ENCODE measurements at places on chromosomes 12 and 14. TPM values are rescaled to one million over a fixed set of nuclear protein-coding genes. Genes with fewer than 3 reads are reported as not detected.
A peak's percentile ranks its signal among the peaks of the same experiment; 100 is the strongest.

GALNT6 gene
- 190 TPM for total RNA-seq

BBOF1 gene
- 0.91 TPM for total RNA-seq

DAO gene
- not detected for total RNA-seq

FSCB gene
- total RNA-seq, result not detected

TMCC3 gene
- 4.3 TPM for total RNA-seq

KERA gene
- not detected for total RNA-seq

TOMM20L gene
- 1.2 TPM for total RNA-seq

HOXC9 gene
- 2.9 TPM for total RNA-seq

ASIC1 gene
- total RNA-seq, result 17.8 TPM

SLCO1B1 gene
- 0.18 TPM for total RNA-seq

CMKLR1 gene
- total RNA-seq, result not detected

DNA sequence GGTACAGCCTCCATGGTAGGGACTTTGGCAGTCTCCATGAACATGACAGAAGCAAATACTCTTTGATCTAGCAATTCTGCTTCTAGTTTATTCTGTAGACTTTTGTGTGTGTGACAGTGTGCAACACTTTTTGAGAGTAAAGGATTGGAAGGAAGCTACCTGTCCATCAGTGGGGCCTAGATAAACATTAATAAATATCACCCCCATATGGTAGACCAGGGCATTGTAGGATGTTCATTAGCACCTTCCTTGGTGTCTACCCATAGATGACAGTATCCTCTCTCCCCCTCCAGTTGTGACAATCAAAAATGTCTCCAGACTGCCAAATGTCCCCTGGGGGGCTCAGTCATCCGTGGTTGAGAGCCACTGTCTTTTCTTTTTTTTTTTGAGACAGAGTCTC lies 10.8 kb downstream of the SNRNP35 start:
- DNase-seq, result no peak
- H3K27me3 ChIP-seq, result no peaks in the 10 kb centered on the region
- H3K4me1 ChIP-seq, result peaks cover 18% of the 10 kb centered on the region
- H3K27ac ChIP-seq, result no peak overlapping the region
- peaks cover 2% of the 10 kb centered on the region for H3K36me3 ChIP-seq

GRCh38 chr14:104421401-104421821 lies 158.2 kb upstream of the C14orf180 start:
- H3K27ac ChIP-seq, result no peak overlapping the region
- no peak for DNase-seq
- no peaks in the 10 kb centered on the region for H3K36me3 ChIP-seq

- no peak for DNase-seq
- no peak overlapping the region for H3K4me3 ChIP-seq
- H3K27ac ChIP-seq, result no peak overlapping the region
- H3K27me3 ChIP-seq, result no peaks in the 10 kb centered on the region
- no peaks in the 10 kb centered on the region for H3K4me1 ChIP-seq
- H3K36me3 ChIP-seq, result no peaks in the 10 kb centered on the region
These were observed 249.5 kb upstream of the DCN start for GRCh38 chr12:91432089-91432488.

- H3K4me1 ChIP-seq, result no peaks in the 10 kb centered on the region
- DNase-seq, result no peak
- H3K27ac ChIP-seq, result no peak overlapping the region
- H3K36me3 ChIP-seq, result no peaks in the 10 kb centered on the region
- H3K27me3 ChIP-seq, result no peaks in the 10 kb centered on the region
- H3K4me3 ChIP-seq, result no peak overlapping the region
These were observed 33.6 kb upstream of the TMEM132D start for GRCh38 chr12:129937426-129937825.

- H3K36me3 ChIP-seq, result no peaks in the 10 kb centered on the region
- no peak for DNase-seq
- H3K27ac ChIP-seq, result peak overlapping the region; percentile 33
- H3K4me1 ChIP-seq, result peaks cover 29% of the 10 kb centered on the region
- no peak overlapping the region for H3K4me3 ChIP-seq
These were observed 42.1 kb downstream of the IGF1 start for GRCh38 chr12:102438047-102438826.

GRCh38 chr14:29858299-29858698 lies 69.3 kb downstream of the PRKD1 start:
- H3K36me3 ChIP-seq, result no peaks in the 10 kb centered on the region
- no peak overlapping the region for H3K27ac ChIP-seq

DNA sequence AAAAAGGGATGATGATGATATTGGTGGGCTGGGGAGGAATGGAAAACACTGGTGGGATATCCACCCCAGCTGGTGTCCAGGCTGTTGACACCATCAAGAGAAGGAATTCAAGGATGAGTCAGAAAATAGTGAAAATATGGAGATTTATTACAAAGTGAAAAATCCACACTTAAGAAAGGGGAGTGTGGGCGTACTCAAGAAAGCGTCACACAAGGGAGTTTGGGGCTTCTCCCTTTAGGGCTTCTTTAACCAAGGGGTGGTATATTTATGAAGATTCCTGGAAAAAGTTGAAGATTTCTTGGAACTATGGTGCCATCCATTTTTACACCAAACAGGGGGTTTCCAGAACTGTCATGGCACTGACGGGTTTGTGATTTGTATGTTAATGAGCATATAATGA lies 63.1 kb upstream of the ARID2 start:
- no peak overlapping the region for H3K4me3 ChIP-seq
- peaks cover 14% of the 10 kb centered on the region for H3K4me1 ChIP-seq
- H3K27me3 ChIP-seq, result no peaks in the 10 kb centered on the region
- DNase-seq, result no peak
- no peak overlapping the region for H3K27ac ChIP-seq
- H3K36me3 ChIP-seq, result no peaks in the 10 kb centered on the region

DNA sequence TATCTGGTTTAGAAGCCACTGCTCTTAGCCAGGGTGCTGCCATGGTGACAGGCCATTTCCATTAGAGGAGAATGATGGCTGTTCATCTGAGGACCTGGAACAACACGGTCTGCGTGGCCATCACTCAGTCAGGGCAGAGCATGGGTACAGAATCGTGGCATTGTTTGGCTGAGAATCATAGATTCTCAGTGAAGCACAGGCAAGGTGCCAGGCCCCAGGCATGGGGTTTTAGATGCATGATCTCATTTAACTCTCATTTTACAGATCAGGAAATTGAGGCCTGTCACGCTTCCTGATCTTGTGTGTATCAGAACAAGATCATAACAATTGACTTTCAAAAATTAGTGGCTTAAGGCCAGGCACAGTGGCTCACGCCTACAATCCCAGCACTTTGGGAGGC lies 26.8 kb upstream of the IRF2BPL start:
- H3K4me3 ChIP-seq, result no peak overlapping the region
- H3K36me3 ChIP-seq, result no peaks in the 10 kb centered on the region
- H3K27ac ChIP-seq, result no peak overlapping the region
- H3K27me3 ChIP-seq, result no peaks in the 10 kb centered on the region
- H3K4me1 ChIP-seq, result peaks cover 6% of the 10 kb centered on the region

DNA sequence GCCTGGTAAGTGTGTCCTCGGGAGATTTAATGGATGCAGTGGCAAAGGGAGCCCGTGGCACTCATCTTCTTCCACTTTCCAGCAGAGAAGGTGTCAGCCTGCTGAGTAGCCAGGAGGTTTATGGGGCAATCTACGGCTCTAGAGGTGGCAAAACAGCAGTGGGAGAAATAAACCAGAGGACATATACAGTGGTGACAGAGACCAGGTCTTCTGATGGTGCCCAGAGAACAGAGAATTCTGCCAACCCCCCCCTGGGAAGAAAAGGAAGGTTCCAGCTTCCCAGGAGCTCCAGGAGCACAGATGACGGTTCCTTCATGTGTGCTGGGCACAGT lies 43.0 kb downstream of the SMIM41 start:
- H3K36me3 ChIP-seq, result no peaks in the 10 kb centered on the region
- no peak overlapping the region for H3K4me3 ChIP-seq
- H3K4me1 ChIP-seq, result peaks cover 19% of the 10 kb centered on the region
- no peaks in the 10 kb centered on the region for H3K27me3 ChIP-seq

DNA sequence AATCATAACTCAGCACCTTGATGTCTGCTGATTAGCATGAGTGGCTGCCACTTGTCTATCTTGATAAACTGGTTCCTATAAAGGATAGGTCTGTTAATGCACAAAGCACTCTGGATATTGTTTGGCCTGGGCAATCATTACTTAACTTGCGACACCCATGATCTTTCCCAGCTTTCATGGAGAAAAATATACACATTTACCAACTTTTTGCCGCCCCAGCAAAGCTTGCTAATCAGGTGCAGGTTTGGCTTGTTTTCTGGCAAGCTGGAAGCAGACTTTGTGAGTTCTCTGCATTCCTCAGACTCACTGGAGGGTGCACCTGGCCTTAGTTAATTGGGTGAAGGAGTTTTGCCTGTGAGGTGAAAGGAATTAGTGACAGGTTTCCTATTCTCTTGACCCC lies 1126.4 kb upstream of the FLRT2 start:
- no peaks in the 10 kb centered on the region for H3K36me3 ChIP-seq
- H3K27me3 ChIP-seq, result no peaks in the 10 kb centered on the region
- H3K4me1 ChIP-seq, result no peaks in the 10 kb centered on the region
- DNase-seq, result no peak
- no peak overlapping the region for H3K4me3 ChIP-seq

DNA sequence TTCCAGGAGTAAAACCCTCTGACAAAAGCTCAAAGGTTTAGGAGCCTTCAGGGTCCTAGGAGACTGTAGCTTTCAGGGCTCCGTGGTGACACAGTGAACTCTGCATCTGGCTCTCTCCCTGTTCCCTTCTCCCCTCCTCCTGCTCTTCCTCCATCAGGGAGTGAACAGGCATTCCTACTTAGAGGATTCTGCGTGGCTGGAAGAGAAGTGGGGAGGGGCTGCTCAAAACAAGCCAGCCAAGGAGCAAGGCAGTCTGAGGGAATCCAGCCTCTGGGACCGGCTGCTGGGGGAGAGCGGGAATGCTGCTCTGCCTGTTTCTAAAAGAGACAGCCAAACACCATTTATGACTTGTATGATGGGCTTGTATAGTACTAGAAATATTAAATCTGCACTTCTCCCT lies 49.5 kb downstream of the RBMS2 start:
- peak; percentile 34 for DNase-seq
- H3K4me1 ChIP-seq, result no peaks in the 10 kb centered on the region
- no peak overlapping the region for H3K27ac ChIP-seq
- H3K36me3 ChIP-seq, result no peaks in the 10 kb centered on the region
- H3K27me3 ChIP-seq, result no peaks in the 10 kb centered on the region

DNA sequence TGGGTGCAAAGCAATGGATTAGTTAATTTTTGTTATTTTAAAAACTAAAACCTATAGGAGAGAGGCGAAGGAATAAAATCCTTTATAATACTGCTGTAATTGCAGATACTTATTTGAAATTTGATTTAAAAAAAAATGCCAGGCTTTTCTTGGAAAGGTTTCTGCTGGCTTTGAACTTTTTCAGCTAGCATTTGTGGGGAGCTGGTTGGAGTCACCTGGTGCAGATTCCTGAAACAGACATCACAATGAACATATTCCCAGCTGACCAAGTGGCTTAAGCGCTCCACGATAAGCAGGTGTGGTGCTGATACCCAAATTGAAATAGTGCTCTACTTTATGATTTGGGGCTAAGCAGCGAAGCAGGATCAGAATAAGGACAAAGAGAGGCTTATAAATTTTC lies 42.9 kb downstream of the DACT1 start:
- H3K4me1 ChIP-seq, result no peaks in the 10 kb centered on the region
- H3K27ac ChIP-seq, result no peak overlapping the region
- no peaks in the 10 kb centered on the region for H3K27me3 ChIP-seq
- H3K36me3 ChIP-seq, result no peaks in the 10 kb centered on the region
- H3K4me3 ChIP-seq, result no peak overlapping the region

GRCh38 chr12:67274186-67274585 lies 5.0 kb downstream of the CAND1 start:
- no peak overlapping the region for H3K4me3 ChIP-seq
- no peaks in the 10 kb centered on the region for H3K36me3 ChIP-seq
- H3K27me3 ChIP-seq, result no peaks in the 10 kb centered on the region
- DNase-seq, result no peak
- H3K4me1 ChIP-seq, result 0 out of 2 replicates have a peak, but pooled peaks cover 4% of the 10 kb centered on the region
- no peak overlapping the region for H3K27ac ChIP-seq

- H3K36me3 ChIP-seq, result no peaks in the 10 kb centered on the region
- H3K27me3 ChIP-seq, result no peaks in the 10 kb centered on the region
- peaks cover 35% of the 10 kb centered on the region for H3K4me1 ChIP-seq
These were observed at the start of gene NFE2 for GRCh38 chr12:54300732-54301427. Gene NFE2, minus strand, starts transcription at chr12:54301015. Its CDS starts 5,767 bp downstream, at chr12:54295248.

- no peaks in the 10 kb centered on the region for H3K4me1 ChIP-seq
- H3K4me3 ChIP-seq, result no peak overlapping the region
- no peak for DNase-seq
These were observed 226.3 kb downstream of the MON2 start for GRCh38 chr12:62692884-62693283.

DNA sequence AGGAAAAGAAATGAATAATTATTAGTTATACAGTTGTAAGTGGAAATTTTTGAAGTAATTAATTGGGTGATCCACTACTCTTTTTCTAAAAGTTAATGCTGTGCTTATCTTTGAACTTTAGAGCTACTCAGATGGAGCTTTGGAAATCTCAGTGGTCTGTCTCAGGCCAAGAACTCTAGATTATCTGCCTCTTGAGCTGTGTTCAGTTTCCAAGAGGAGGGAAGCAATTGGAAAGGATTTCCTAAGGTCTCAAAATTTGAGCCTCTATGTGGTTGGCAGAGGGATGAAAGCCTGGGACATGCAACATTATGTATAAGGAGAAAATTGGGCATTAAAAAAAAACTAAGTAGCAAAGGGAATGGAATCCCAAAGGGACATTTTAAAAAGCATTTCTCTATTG lies 334.0 kb upstream of the PRICKLE1 start:
- H3K27me3 ChIP-seq, result no peaks in the 10 kb centered on the region
- DNase-seq, result no peak
- H3K27ac ChIP-seq, result peak overlapping the region; percentile 91
- H3K36me3 ChIP-seq, result no peaks in the 10 kb centered on the region
